ENCODE measurements at places on chromosomes 11 and 22.

- no peak for DNase-seq
These were observed 140.8 kb downstream of the SNX19 start for GRCh38 chr11:130775306-130776060.

- no peak for DNase-seq
These were observed 41.4 kb downstream of the RIC3 start for GRCh38 chr11:8127447-8127846.

DNA sequence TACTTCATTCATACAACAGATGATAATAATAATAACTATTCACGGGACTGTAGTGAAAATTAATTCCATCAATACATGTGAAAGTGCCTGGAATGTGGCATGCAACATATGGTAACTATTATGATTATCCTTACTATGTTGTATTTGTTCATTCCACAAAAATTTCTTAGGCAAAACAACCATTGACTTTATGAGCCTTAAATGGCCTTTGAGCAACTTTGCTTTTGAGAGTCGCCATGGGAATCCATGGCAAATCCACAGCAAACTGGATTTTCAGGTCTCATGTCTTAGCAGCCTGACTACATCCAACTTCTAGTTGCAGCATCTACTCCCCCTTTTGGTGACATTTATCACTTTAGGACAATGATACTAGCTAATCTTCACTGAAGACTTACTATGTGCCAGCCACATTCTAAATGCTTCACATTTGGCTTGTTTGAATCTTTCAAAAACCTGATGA is 56.8 kb downstream of the SLC1A2 start:
- DNase-seq, result no peak

DNA sequence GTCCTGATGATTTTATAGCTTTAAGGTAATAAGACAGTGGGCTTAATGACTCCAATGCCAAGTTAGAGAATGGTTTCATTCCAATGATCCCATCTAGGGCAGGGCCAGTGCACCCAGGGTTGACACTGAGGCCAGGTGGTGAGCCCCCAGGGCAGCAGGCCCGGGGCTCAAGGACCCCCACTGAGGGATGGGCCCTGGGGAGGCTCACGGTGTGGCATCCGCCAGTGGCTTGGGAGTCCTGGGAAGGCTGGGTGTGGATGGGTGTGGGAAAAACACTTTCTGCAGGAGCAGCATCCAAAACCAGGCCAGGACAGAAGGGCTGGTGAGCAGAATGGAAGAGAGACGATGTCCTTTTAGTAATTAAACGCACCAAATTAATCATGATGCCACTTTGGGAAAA is 626.3 kb downstream of the TBC1D22A start:
- no peak for DNase-seq

GRCh38 chr11:123390146-123390545 is 39.9 kb upstream of the GRAMD1B start:
- DNase-seq, result no peak

GRCh38 chr22:19822301-19823117 is 32.2 kb downstream of the GNB1L start:
- DNase-seq, result no peak

GRCh38 chr11:32331792-32332191 is 103.5 kb downstream of the WT1 start:
- DNase-seq, result no peak

DNA sequence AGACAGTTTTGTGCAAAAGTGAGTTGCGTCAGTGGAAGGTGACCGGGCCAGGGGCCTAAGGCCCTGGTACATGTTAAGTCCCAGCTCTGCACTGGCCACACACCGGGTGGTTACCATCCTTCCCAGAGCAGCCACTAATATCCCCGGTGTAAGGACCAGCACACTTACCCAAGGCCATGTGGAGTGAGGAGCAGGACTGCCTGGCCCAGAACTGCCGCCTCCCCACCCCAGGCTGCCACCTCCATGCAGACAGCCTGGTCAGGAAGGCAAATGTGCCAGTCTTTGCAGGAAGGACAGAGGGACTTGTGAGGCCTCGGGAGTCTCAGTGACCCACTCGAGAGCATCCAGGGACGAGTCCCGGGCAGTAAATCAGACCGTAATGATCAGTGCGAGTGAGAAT is 102.9 kb downstream of the MORC2 start:
- no peak for DNase-seq

GRCh38 chr11:35311331-35311730 is 108.0 kb downstream of the SLC1A2 start:
- DNase-seq, result no peak

GRCh38 chr11:26399336-26399735 is 67.4 kb downstream of the ANO3 start:
- no peak for DNase-seq

DNA sequence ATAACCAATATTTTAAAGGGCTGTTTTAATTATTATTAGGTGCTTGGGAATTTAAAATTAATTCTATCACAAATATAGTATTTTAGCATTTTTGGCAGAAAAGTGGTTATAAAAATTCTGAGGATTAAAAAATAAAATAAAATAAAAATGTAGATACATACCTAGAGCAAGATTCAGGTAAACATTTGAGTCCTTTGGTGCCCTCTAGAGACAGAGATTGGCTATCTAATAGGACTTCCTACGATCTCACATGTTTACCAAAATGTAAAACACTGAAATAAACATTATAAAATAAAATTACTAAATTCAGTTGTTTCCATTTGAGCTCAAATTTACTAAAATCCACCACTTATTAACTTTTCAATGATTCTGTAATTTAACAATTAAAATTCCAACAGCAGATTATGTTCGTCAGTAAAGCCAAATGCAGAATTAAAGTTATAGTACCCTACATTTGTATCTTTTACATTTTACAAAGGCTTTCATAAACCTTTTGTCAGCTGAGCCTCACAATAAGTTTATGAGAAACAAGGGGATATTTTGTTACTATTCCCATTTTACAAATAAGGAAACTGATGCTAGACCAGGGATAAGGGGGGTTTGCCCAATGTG is 27.7 kb downstream of the SLC36A4 start:
- no peak for DNase-seq

- DNase-seq, result no peak
These were observed 159.1 kb upstream of the NECTIN1 start for GRCh38 chr11:119888119-119888518.

DNA sequence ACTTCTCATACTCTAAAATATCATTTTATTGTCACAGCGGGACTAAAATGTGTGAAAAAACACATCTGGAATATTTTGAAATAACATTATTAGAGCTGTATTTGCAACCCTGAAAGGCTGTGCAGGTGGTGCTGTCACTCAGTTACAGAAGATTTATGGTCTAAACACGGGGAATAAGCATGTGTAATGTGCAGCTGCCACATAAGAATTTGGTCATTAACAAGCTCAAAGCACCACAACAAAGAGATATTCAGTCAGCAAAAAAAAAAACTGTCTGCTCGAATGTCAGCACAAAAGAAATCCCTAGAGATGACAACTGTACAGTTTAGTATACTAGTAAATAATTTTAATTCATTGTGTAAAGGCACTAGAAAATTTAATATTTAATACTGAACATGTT is 31.3 kb downstream of the TMEM123 start:
- no peak for DNase-seq

- DNase-seq, result no peak
These were observed 15.1 kb downstream of the STX3 start for GRCh38 chr11:59770319-59770718.

- no peak for DNase-seq
These were observed 68.6 kb upstream of the SORL1-AS1 start for GRCh38 chr11:121521145-121522042.

- DNase-seq, result no peak
These were observed 931.0 kb downstream of the NTM start for GRCh38 chr11:132301465-132301864.

- DNase-seq, result no peak
These were observed 2.7 kb upstream of the VPREB3 start for GRCh38 chr22:23756891-23757290.

- DNase-seq, result no peak
These were observed 12.9 kb downstream of the CAPN5 start for GRCh38 chr11:77079666-77080065.

DNA sequence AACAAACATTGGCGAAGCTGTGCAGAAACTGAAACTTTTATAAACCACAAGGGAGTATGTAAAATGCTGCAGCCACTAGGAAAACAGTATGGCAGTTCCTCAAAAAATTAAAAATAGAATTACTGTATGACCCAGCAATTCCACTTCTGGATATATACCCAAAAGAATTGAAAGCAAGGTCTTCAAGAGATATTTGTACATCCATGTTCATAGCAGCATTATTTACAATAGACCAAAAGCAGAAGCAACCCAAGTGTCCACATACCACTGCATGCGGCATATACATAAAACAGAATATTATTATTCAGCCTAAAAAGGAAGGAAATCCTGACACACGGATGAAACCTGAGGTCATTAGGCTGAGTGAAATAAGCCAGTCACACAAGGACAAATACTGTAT is 85.8 kb downstream of the RELT start:
- DNase-seq, result no peak

DNA sequence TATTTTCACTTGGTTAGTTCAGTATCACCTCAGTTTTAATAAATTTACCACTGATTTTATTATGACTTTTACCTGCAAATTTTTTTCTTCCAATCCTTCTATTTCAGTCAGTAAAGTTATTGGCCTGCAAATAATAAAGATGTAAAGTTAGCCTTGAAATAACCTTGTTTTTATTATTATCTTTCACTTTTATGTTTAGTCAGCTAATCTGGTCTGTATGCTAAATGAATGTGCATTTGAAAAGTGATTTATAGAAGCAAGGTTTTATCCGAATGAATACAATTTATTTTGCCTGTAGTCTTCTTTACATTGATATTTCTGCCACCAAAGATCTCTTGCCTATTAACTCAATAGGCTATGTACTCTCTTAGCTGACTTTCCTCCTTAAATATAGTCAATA is 425.7 kb downstream of the CNTN5 start:
- no peak for DNase-seq

GRCh38 chr11:45142241-45143055 is 4.0 kb upstream of the PRDM11 start:
- DNase-seq, result no peak

GRCh38 chr11:92797874-92798273 is 171.6 kb upstream of the MTNR1B start:
- DNase-seq, result no peak

GRCh38 chr22:27401321-27401720 is 400.2 kb downstream of the MN1 start:
- no peak for DNase-seq

GRCh38 chr11:77406396-77406795 is 67.5 kb downstream of the PAK1 start:
- no peak for DNase-seq

DNA sequence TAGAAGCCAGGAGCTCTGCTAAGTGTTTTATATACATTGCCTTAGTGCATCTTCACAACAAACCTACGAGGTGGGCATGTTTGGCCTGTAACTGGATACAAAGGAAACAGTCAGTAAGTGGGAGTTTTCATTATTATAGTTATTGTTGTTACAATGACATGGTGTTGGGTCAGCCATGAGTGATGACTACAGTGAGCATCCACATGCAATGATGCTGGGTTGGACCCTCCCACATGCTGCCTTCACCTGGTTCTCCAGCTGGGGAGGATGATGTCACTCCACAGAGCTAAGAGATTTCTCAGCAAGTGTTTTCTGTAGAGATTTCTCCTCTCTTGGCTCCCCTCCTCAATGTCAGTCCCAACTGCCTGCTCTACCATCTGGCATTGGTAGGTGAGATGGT is 59.3 kb downstream of the EHF start:
- no peak for DNase-seq

GRCh38 chr22:35039625-35040024 is 26.3 kb upstream of the ISX start:
- no peak for DNase-seq

GRCh38 chr11:118572981-118573550 is 857 bp downstream of the ARCN1 start:
- no peak for DNase-seq

DNA sequence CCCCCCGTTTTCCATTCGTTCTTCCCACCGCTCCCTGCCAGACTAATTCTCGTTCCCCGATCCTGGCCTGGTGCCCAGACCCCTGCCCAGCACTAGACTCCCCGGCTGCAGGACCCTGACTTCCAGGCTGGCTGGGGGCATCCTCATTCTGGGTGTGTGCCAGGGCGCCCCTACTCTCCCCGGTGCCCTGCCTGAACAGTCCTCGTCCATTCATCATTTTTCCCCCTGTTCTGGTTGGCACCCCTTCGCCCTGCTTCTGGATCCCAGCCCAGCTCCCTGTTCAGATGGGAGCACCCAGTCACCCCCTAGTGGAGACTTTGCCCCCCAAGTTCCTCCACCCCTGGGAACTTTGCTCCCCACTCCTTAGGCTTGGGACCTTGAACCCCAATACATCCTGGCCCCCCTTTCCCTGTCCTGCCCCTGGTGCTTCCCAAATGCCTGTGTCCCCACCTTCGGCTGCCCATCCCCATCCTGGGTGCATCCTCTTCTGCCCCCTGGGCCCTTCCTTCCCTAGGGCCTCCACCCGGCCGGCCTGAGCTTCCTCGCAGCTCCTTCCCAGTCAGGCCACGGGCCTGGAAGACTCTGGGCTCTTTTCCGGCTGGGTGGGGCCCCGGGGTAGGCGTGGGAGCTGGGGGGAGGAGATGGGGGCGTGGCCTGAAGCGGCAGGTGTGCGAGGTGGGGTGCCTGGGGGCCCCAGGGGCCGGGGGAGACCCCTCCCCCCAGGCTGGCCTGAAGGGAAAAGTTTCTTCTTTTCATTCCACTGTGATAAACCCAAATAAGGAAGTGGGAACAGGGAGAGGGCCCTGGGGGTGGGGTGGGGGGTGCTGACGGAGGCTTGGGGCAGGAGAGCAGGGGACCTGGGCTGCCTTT is 908 bp downstream of the PLCB3 start:
- no peak for DNase-seq

- no peak for DNase-seq
These were observed 2.1 kb upstream of the KCNJ4 start for GRCh38 chr22:38456841-38457699.

DNA sequence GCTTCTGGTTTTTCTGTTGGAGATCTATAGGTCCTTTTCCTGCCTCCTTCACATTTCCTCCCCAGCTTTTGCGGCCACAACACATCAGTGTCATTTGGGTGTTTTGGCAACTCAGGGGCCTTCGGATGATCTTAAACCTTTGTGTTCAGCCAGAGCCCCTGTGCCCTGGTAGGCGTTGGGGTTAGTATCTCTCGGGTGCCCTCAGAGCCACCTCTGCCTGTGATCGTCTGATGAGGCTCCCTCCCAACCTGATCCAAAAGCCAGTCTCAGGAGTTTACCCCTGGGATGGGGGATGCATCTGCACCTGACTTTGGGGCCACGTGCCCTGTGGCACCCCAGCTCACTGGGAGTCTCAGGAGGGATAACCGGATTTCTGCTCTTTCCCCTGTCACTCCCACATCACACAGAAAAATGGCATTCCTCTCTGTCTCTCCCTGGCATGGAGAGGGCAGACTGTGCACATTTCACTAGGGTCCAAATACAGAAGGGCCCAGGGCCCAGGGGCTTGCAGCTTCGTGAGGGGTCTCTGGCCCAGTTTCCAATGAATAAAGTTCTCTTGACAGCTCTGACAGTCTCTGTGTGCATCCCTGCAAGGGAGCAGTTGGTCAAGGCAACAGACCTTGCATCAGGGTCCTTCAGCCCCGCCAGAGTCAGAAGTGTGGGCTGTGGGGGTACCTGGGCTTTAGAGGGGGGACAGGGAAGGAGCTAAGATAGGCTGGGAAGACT is 2.6 kb downstream of the RNF26 start:
- no peak for DNase-seq

- no peak for DNase-seq
These were observed 15.1 kb downstream of the MTMR2 start for GRCh38 chr11:95908826-95909225.

All from stimulated activated CD8-positive, alpha-beta memory T cell treated with anti-CD3 and anti-CD28 coated beads, Interleukin-4, amount 100 ng/mL, for 4 hours (primary cell).